ENCODE measurements at places on chromosomes 7 and 10.

- DNase-seq: no peak
Measured at GRCh38 chr7:41758321-41758720, 55.4 kb upstream of the INHBA start.

DNA sequence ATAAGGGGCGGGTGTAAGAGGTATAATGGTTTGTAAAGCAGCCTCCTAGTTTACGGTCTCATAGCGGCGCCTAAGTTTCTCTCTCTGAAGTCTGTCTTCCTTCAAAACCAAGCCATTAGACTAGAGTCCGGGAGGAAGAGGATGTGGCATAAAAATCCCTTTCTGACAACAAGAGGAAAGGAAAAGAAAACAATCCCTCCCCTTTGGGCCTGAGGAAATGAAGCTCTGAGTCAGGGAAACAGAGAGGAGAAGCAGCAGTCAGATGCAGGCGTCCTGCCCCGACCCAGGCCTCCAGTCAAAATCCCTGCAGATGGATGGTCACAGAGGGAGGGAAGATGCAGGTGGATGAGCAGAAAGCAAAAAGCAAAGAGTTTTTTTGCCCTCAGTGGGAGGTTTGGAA is 23.7 kb downstream of the PARP12 start:
- no peak for DNase-seq

GRCh38 chr7:106982415-106982814 is 62.1 kb upstream of the PRKAR2B start:
- no peak for DNase-seq

DNA sequence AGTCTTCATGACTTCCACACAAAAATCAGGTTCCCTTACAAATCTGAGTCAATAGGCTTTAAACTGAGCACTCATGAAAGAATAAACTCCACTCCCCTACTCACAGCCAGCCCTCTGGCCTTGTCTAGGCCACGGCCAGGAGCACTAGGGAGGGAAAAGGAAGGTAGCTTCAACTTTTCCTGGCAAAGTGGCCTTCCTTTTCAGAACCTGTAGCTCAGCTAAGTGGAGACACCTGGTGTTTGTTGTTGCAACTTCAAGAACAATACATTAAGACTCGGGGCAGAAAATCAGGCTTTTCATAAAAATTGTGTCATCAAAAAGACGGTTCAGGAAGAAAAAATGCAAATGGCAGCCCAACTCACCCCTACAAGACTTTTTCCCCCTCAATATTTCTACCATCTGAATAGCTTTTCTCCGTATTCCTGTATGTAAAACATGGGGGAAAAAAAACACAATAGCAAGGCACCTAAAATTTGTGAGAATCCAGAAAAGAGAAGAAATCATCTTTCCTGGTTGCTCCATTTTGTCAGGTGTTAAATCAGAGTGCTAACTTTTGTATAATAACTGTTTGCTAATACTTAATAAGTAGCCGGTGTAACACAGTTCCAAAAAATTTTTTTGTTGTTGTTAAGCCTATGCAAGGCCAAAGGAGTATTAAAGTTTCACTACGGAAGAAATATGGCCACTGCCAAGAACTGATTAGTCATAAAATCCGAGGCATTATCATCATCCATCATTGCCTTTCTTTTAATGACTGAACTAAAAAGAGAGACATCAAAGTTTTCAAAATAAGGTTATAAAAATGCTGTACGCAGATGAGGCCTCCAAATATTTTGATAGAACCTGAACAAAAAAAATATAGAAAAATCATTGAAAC is 66.2 kb upstream of the ARID5B start:
- no peak for DNase-seq

- no peak for DNase-seq
Measured at GRCh38 chr10:61612009-61612408, 50.7 kb upstream of the CABCOCO1 start.

- DNase-seq: no peak
Measured at GRCh38 chr7:2487586-2488271, 11.5 kb upstream of the GRIFIN start.

DNA sequence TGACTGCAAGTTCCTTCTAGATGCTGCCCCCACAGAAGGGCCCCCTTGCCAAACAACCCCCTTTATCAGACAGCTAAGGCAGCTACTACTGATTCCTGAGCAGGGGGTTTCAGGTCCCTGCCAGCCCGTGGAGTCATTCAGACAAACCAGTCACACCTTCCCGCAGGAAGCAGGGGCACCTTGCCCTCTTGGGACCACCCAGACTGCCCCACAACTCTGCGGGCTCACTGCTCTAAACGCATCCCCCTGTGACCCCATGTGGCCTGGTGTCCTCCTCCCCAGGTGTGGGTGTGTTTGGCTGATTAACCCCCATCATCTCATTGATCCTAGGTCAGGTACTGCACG is 298.9 kb downstream of the TCERG1L start:
- no peak for DNase-seq

DNA sequence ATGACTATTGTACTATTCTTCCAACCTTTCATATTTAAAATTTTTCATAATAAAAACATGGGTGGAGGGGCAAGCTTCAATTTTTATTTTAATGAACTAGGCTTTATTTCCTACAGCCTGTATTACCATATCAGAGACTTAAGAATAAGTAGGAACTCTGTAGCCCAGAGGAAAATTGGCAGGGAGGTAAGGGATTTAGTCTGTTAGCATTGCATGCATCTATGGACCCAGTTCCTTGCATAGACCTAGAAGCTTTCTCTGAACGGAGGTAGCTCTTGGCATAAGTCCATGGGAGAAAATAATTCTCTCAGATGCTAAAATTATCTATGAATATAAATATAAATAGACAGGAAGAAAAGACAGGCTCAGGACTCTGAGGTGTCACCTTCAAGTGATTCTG is 31.4 kb upstream of the CCDC6 start:
- DNase-seq: no peak

DNA sequence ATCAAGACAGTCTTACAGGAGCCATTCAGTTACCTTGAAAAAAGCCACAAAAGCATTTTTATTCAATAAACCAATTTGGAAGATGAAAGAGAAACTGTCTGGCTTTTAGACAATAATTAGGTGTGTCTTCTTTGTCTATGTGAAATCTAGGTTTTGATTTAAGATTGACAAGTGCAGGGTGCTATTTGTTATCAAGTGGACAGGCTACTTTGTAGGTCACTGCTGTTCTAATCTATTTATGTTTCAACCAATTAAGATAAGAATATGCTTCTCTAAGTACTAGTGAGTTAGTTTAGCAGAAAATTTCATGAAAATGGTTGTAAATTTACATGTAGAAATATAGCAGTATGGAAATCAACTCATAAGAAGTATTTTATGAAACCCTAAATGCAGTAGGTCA is 177.5 kb downstream of the CACNA2D1 start:
- no peak for DNase-seq

DNA sequence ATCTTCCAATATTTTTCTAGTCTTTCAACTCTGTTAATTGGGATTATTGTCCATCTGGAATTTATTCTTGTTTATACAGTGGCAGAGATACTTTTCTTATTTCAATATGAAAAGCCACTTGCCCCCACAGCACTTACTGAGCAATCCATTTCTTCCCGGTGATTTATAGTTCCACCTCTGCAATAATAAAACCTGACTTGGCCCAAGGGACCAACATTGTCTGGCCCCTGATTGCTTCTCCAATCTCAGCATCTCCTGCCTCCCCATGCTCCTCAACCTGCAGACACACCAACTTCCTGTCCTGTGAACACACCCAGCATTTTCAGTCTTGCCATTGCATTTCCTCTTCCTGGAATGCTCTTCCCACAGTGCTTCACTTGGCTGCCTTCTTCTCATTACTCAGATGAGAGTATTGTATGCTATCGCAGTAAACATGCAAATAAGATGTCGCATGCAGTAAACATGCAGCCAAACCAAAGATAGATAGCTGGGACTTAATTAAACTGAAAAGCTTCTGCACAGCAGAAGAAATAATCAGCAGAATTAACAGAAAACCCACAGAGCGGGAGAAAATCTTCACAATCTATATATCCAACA is 19.5 kb downstream of the ITGA8 start:
- DNase-seq: no peak

- no peak for DNase-seq
Measured at GRCh38 chr7:47484923-47485639, 96.8 kb downstream of the TNS3 start.

- DNase-seq: no peak
Measured at GRCh38 chr10:49499305-49499851, 39.5 kb downstream of the ERCC6 start.

DNA sequence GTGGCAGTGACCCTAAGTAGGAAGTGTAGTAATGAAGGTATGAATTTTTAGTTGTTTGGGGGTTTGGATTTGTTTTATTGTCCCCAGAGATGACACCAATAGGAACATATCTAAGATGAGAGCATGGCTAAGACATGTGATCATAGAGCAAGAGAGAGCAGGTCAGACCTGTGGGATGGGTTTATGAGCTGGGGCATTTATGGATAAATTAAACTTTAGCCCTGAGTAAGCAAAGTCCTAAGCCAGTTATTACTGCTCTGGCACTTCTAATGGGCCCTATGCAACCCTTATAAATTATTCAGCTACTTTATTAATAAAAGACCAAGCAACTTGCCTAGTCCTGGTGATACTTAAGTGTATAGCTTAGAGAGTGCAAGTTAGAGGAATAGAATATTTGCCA is 85.1 kb downstream of the LRRC4 start:
- DNase-seq: no peak

- DNase-seq: no peak
Measured at GRCh38 chr7:44272456-44272855, 52.9 kb downstream of the CAMK2B start.

GRCh38 chr10:124174071-124174566 is 80.7 kb upstream of the CHST15 start:
- no peak for DNase-seq

DNA sequence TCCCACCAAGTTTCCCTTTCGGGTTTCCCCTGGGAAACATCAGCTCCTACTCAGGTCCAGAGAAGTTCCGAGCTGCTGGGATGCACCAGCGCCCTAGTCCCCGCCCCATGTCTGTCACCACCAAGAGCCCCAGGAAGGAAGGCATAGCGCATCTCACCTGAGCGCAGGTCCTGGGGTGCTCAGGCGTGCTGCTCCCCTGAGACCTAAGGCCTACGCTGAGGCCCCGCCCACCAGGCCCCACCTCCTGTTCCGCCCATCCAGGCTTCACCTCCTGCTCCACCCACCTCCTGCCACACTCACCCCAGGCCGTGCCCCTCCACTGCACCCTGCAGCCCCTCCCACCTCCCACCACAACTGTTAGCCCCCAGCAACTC is 1.2 kb upstream of the TFR2 start:
- no peak for DNase-seq

DNA sequence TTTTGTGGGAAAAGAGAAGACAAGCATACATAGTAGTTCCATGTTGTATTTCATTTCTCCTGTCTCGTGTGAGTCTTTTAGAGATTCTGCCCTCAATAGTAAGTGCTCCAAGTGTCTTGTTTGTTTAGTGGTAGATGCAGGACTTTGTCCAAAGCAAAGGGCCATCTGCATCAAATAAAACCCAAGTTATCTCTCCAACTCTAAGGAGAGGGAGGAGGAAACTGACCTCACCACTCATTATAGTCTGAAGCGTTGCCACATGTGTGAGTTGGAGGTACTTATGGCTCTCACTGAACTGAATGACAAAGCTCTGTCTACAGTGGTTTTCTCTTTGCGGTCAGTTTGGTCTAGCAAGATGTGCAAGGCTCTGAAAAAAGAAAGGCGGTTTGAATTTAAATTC is 272.6 kb downstream of the DOCK4 start:
- no peak for DNase-seq

DNA sequence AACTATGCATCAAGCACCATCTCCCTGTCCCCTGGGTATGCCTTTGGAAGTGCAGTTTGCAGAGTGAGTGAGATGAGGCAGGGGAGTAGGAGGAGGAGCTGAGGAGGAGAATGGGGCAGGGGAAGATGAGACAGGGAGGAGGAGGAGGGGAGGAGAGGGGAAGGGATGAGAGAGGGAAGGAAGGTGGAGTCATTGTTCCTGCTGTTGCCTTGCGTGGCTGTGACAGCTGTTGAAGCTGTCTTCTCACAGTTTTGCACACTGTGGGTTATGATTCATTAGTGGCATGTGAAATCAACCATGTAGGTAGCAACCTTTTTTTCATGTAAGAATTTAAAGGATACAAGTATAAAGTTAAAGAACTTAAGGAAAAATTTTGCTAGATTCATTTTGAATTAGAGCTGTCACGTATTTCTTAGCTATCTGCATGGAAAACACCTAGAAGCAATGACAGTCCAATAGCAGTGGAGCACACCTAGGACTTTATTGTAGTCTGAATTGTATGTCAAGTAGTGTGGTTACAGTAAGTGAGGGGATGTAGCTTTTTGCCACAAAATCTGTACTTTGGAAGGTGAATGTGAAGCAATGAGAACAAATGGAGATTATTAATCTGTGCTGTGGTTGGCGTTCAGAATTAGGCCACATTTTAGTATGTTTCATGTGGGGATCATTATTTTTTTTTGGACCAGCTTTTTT is 21.7 kb downstream of the CCM2 start:
- no peak for DNase-seq

DNA sequence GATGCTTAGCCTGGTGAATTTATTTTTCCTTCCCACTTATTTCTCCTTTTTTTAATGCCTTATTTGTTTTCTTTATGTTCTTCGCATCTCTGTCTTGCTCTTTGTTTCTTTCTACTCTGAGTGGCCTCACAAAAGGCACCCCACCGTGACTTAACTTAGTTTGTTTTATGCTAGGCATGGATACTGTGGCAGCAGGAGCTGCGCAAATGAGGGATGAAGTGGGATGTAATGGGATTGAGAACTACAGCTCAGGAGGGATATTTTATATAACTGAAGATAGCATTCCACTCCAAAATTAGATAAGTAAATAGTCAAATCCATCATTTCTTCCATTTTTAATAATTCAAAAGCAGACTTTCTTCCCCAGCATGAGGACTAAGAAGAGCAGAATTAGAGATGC is 1.7 kb upstream of the CACNA2D1 start:
- no peak for DNase-seq

- DNase-seq: no peak
Measured at GRCh38 chr7:105279688-105280007, 109.1 kb downstream of the SRPK2 start.

DNA sequence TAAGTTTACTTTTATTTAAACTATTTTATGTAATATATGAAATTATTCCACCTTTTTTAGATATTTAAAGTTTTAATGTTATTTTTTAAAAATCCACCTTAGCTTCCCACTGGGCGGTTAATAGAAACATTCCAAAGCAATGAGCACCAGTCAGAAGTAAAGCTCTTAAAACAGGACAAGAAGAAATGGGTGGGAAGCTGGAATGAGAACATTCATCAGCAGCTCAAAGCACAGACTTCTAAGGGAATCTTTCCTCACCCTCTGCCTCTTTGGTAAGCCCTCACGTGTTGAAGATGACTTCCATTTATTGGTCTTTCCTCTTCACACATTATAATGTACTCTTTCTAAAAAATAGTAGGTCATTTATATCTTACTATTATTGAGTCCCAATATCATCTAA is 3.1 kb downstream of the AGMO start:
- no peak for DNase-seq
